ENCODE measurements at places on chromosomes 2 and 18.

- no peak for DNase-seq
Measured at GRCh38 chr2:106886916-106887758, 1.2 kb upstream of the ST6GAL2 start.

DNA sequence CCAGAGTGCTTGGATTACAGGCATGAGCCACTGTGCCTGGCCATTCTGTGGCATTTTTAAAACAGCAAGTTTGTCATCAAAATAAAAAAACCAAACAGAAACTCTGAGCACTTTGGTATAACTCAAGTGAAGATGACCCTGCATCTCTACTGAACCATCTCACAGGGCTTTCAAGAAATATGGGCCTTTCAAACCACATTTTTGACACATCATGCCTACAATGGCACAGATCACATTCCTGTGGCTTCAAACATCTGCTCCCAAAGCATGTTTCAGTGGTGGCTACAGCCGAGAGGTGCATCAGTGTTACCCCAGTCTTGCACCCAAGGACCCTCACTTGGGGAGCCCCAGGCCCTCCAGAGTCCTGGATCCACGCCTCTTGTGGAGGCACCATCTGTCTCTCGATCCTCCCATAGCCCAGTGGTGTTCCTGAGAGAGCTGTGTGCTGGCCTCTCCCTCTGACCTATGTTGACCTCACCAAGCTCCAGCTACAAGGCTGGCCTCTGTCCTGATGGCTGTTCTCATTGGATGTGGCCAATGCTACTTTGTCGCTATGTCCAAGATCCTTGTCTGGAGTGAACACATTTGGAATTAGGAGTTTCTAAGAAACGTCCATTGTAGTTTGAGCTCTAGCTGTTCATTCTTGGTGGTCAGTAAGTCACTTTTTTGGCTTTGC, 55.2 kb upstream of the RALBP1 start:
- DNase-seq = no peak

- DNase-seq = no peak
Measured at GRCh38 chr2:129203331-129203730, 776.1 kb upstream of the RAB6C start.

DNA sequence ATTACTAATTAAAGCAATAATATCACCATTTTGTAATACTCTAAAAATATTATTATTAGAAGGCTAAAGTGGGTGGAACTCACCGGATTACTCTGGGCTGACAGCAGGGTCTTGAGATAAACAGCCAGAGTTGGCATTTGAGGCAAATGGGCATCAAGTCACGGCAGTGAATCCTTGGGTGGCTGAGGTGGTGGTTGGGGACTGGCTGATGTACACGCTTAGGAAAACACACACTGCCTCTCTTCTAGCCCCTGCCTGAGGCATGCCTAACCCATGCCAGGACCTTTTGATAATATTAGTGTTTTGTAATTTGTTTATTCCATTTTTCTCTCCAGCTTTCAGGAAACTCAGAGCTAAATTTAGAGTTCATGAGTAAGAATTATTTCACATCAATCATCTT, 76.8 kb downstream of the ACKR3 start:
- DNase-seq = no peak

- no peak for DNase-seq
Measured at GRCh38 chr2:143937723-143938350, 582.1 kb downstream of the ZEB2 start.

GRCh38 chr2:173631127-173631460, 276.4 kb downstream of the CDCA7 start:
- DNase-seq = no peak

Measured in activated T-cell treated with anti-CD3 and anti-CD28 coated beads for 4 hours (primary cell).